ENCODE measurements at places on chromosomes 1 and 21. TPM values are rescaled to one million over a fixed set of nuclear protein-coding genes. Genes with fewer than 3 reads are reported as not detected.

DNA sequence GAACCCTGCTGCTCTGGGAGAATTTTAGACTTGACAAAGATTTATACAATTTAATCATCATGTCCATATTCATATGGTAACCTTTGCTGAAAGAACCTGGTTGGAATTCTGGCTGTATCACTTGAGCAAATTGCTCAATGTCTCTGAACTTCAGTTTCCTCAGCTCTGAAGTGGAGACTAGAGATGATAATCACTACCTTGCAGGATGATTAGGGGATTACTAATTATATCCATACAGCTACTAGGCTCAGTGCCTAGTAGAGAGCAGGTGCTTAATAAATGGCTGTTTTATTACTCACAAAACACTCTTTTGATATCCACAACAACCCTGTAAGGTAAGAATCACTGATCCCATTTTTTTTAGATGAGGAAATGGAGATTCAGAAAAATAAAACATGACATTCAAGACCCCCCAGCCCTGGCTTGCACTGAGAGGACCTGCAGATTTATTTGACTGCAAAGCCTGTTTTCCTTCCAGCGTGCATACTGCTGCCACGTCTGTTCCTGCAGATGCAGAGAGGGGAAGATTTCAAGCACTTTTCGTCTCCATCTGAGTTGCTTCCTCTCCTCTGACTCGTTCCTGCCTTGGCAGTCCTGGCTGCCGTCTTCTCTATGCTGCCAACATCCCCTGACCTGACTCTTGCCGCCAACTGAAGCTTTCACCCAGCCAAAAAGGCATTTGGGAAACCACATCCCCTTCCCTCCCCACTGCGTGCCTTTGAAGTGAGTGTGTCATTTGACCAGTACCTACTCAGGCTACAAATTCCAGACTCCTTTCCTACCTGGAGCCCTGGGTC, 203.0 kb downstream of the PLPP3 start:
- no peak for ATAC-seq

DNA sequence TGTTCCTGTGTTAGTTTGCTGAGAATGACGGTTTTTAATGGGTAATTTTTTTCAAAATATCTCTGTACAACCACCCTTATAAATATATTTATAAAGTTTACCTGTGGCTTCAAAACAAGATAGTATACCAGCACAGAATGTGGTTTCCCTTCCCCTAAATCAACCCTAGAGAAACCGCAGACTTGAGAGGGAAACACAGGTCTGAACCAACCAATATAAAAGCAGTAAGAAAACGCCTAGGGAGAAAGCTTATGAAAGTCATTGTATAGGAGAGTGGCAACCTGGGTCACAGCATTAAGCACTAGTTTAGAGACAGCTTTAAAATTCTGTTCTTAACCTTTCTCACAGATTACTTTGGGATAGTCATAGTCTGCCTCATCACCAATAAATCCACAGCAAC, 180.6 kb upstream of the LHX8 start:
- ATAC-seq: no peak

DNA sequence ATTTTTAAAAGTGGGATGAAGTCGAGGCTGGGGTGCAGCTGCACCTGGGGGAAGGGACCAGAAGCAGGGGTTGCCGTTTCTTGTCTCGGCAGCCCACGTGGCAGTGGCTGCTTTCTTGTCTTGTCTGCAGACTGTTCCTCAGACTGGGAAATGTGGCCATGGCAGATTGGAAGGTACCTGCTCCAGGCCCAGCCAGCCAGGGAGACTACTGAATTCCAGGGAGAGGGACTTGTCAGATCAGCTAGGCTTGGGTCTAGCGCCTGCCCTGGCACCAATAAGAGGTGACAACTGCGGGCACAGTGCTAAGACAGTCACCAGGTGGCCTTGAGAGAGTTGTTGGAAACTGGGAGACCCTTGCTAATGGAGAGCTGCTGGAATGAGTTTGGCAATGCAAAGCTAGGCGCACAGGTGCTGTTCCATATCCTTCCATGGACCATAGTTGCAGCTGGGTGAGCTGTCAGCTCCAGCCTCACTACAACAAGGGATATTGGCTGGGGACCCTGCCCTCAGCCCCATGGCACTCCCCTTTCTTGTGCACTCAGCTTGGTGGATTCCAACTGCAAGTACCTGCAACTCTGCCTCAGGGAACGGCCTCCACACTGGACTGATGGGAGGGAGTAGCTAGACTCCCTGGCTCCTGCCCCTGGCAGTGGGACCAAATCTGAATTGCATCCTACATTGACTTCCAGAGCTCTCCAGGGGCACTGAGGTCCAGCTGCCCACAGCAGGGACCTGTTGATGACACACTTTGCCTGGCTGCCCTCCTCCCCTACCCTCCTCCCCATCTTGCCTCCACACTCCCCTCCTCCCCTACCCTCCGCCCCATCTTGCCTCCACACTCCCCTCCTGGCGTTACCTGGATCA, 9.9 kb upstream of the IL22RA1 start:
- ATAC-seq: no peak

DNA sequence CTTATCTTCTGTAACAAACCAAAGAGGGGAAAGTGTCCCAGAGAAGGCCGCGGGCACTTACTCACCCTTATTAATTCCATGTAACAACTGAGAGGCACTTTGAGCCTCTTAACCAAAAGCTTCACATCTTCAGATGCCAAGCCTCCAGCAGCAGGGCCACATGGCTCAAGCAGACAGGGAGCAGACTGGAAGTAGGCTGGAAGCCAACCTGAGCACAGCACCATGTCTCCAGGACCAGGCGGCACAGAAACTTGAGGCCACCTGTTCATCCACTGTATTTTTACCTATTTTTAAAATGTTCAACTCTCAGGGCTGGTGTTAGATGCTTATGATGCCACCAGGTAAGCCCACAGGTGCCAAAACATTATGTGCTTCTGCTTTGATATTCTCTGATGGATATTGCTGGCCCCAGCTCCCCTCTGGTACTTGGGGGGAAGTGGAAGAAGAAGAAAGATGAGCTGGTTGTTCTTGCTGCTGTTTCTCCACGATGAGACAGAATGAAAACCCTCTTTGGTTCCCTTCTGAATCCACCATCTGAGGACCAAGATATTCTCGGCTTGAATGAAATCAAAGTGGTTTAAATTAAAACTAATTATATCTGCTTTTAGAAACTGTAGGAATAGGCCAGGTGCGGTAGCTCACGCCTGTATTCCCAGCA, 30.6 kb upstream of the SDE2 start:
- no peak for ATAC-seq

GRCh38 chr21:26368591-26369320, 198.2 kb upstream of the APP start:
- ATAC-seq: no peak

DNA sequence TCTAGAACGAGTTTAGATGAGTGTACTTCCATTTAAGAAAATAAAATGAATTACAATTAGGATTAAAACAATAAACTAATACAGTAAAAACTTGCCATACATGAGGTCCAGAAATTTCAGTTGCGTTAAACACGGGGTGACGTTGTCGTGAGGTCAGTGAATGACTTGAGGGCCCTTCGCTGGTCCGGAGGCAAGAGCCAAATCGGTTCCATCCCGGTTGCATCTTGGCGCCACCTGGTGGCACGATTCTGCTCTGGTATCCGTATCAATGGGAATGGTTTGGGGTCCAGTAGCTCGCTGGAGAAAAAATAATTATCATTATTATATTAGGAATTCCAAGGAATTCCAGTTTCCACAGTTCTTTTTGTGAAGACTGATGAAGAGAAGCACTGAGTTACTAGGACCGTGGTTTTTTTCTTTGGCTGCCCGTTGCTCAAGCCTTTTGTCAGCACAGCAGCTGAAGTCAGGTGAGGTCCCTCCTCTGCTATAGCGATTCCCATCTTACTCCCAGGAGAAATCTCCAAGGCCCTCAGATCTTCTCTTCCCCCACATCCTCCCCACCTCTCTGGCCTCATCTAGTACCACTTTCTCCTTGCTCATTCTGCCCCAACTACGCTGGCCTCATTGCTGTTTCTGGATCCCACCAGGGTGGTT, 161.4 kb downstream of the SLC35F3 start:
- ATAC-seq: peak; percentile 43

- ATAC-seq: no peak
Measured at GRCh38 chr1:160630523-160631451, 16.1 kb downstream of the SLAMF1 start.

- ATAC-seq: no peak
Measured at GRCh38 chr21:14559102-14559501, 13.0 kb upstream of the SAMSN1 start.

GRCh38 chr1:8560611-8561544, 243.0 kb downstream of the SLC45A1 start:
- ATAC-seq: peak; percentile 73

- no peak for ATAC-seq
Measured at GRCh38 chr1:68919075-68919474, 422.2 kb upstream of the DEPDC1 start.

DNA sequence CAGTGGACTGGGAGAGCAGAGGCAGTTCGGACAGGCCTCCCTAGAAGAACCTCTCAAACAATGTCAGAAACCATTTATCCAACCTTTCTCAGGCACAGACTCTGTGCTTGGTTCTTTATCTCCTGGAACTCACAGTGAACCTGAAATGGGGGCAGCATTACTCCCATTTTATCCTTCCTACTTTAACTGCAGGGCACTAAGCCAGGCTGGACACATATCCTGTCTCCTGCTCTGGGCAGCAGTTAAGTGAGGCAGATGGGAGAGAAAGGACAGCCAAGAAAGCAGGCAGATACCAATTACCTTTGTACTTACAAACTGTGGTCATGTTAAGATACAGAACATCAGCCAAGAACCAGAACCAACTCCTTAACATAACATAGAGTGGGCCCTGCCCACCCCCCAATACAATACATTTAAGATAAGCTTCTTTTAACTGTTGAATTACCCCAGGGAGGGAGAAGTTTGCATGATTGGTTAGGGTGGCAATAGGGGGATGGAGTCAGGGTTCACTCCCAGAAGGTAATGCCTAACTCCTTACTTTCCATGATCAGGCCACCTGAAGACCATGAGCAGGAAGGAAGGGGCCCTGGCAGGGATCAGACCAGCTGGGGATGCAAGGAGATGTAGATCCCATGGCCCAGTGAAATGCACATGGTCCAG, 10.9 kb downstream of the KDF1 start:
- no peak for ATAC-seq

DNA sequence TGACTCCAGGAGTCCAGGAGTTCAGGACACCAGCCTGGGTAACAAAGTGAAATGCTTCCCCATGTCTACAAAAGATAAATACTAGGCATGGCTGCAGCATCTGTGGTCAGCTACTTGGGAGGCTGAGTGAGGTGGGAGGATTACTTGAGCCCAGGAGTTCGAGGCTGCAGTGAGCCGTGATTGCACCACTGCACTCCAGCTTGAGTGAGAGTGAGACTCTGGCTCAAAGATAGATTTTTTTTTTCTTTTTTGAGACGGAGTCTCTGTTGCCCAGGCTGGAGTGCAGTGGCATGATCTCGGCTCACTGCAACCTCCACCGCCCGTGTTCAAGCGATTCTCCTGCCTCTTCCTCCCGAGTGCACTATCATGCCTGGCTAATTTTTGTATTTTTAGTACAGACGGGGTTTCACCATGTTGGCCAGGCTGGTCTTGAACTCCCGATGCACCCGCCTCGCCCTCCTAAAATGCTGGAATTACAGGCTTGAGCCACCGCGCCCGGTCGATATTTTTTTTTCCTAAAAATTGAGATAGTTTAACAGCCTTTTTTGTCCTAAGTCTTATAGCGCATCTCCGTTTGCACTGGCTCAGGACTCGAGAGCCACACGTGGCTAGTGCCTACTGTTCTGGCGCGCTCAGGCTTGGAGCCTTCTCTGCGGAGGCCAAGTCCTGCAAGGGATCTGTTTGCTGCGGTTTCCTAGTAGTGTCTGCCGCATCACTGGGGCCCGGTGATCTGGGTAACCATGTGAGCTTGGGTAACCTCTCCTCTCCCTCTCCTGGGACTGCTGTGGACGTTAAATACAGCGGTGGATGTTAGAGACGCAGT, 1.0 kb upstream of the MFN2 start:
- no peak for ATAC-seq

- ATAC-seq: no peak
Measured at GRCh38 chr1:199124351-199124750, 485.5 kb downstream of the PTPRC start.

DNA sequence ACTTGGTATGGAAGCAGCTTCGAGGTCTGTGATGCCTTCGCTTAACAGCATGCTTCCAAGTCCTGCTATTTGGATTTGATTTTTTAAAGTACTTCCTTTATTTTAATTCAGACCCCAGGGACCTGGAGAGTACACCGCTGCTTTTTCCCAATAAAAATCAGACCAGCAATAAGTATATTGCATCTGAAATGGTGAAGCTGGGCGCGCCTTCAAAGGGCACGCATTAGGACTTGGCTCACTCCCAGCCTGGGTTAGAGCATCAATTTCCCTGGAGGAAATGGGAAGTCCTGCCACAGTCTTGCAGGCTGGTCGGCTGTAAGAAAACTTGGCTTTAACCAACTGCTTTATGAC, 325.1 kb downstream of the RRAGC start:
- ATAC-seq: no peak

DNA sequence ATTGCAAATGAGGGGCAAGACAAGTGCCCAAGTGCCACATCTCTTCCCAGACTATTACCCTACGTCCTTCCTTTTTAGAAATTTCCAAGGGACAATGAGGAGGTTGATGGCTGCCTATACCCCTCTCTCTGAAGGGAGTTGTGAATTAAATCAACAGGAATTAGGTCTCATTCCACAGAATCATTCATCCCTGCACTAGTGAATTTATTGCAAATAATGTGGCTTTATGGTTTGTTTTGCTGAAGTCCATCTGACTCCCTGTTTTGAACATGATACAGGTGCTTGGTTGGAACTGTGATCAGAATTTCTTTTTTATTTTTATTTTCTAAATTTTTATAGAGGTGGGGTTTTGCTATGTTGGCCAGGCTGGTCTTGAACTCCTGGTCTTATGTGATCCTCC, 34.3 kb upstream of the THEM4 start:
- no peak for ATAC-seq

- ATAC-seq: no peak
Measured at GRCh38 chr1:64527165-64527564, 57.2 kb downstream of the CACHD1 start.

- ATAC-seq: no peak
Measured at GRCh38 chr1:9058465-9058864, 11.0 kb downstream of the SLC2A5 start.

DNA sequence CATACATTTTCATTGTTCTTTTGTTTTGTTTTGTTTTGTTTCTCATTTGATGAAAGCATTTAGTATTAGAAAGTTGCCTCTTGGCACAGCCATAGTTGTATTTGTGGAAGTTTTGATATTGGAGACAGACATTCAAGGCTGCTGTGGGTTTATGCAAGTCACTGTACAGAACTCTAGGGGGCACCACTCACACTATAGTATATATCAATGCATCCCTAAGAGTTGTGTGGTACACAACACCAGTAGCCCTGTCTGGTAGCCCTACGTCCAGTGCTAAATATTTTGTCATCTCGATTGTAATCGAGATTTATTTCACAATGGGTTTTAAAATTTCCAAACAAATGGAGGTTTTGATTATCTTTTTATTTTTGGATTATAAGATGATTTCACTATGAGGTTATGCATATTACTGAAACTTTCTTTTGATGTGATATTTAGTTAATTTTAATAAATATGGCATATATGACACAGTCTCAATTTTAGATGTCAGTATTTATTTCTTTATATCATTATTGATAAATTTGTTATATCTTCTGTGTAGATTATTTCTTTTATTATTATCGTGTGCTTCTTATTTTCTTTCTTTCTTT, 112.2 kb downstream of the NR5A2 start:
- ATAC-seq: peak; percentile 78

The NPHP4 gene
- total RNA-seq: 35.7 TPM

The EIF2D gene
- 63.4 TPM for total RNA-seq

The TTC22 gene
- total RNA-seq: 3.6 TPM

The TSPEAR gene
- total RNA-seq: not detected

The LCE1A gene
- total RNA-seq: not detected

The MRPL9 gene
- 160 TPM for total RNA-seq
